GM12864 (cell line): ENCODE measurements at places on chromosomes 2 and 18.

- peak; percentile 36 for DNase-seq
Measured at GRCh38 chr18:35624146-35624545, 42.6 kb downstream of the GALNT1 start.

DNA sequence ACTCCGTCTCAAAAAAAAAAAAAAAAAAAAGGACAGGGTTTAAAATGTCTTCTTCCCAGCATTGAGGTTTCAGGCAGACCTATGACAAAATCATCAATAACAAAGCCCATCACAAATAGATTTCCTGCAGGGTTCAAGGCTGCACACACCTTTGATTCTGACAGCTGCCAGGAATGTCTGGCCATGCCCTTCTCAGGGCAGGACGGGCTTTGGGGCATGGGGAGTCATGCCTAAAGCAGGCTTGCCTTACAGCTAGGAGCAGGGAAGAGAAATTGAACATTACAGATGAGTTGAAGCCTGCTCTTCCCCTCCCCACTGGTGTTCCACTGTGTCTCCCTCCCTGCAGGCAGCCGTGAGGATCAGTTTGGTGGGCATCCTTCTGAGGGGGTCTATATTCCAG is 3.7 kb downstream of the PRELID3A start:
- DNase-seq = no peak

- DNase-seq = peak; percentile 24
Measured at GRCh38 chr2:30631051-30631671, 176.1 kb downstream of the CAPN13 start.

GRCh38 chr18:36467614-36468013 is 170.1 kb downstream of the FHOD3 start:
- no peak for DNase-seq

DNA sequence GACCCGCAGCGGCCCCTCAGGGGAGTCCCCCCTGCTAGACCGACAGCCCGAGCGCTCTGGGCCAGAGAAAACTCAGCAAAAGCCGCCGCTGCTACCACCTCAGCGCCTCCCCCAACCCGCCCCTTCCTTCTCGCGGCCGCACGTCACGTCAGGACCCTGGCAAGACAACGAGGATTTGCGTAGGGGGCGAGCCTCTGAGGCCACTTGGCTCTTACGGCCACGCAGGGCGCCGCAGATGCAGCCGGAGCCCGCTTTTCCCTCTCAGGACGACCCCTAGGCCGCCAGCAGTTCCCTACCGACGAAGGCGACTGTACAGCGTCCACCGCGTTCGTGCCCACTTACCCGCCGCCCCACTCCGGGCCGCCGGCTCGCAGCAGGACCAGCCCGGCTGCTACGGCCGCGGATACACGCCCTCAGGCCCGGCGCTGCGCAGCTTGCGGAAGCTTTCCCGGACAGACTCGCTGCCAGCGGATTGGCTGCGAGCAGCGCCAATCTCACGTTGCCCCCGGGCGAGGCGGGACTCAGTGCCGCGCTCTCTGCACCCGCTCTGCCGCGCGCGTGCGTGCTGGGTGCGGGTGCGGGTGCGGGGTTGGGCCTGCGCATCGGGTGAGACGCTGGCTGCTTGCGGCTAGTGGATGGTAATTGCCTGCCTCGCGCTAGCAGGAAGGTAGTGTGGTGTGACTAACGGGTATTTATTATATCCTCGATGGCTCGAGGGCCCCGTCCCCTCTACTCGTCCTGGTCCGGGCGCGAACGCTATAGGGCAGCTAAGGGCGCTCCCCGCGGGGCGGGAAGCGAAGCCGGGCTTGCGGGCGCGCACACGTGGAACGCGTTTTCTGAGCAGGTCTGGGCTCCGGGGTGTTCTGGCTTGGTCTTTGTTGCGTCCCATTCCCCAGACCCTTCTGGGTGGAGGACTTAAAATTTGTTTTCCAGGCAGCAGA is at the start of the genes ORMDL1 and PMS1:
Gene ORMDL1 (minus strand): TSS at position 413 of the 941 bp plus-strand sequence. CDS start 1,744 bp downstream, outside the sequence.
Gene PMS1 (plus strand): TSS at position 524 of the 941 bp plus-strand sequence. CDS start 7,360 bp downstream, outside the sequence.
- peak; percentile 92 for DNase-seq

DNA sequence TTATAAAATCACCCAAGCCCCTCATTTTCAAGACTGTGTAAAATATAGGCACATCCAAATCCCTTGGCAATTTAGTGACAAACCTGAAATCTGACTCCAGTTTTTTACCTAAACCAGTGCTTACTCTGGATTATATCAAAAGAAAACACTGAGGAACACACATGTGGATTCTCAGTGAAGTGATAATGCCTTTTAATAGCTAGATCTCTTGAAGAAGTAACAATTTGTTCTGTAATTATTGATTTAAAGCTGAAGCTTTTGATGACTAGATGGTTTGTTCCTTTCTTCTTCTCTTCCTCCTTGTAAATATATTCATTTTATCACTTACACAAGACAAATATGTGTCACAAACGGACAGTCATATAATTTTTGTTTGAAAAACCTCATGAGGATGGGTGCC is 894.6 kb downstream of the DCC start:
- DNase-seq = no peak

GRCh38 chr2:189592353-189592984 is 11.9 kb upstream of the SLC40A1 start:
- DNase-seq = no peak

GRCh38 chr2:59604123-59604522 is 949.3 kb downstream of the BCL11A start:
- DNase-seq = no peak

GRCh38 chr2:182207049-182207746 is 219.6 kb downstream of the PDE1A start:
- no peak for DNase-seq

DNA sequence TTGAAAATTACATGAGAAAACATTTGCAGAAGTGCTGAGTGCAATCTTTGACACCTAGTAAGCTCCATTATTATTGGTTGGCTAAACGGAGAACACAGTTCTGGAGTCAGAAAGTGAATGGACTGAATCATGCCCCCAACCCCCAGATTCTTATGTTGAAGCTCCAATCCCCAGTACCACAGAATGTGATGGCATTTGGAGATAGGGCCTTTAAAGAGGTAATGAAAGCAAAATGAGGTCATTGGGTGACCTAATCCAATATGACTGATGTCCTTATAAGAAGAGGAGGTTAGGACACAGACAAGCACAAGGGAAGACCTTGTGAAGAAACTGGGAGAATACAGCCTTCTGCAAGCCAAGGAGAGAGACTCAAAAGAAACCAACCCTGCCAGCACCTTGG is 200.9 kb upstream of the EPAS1 start:
- no peak for DNase-seq

DNA sequence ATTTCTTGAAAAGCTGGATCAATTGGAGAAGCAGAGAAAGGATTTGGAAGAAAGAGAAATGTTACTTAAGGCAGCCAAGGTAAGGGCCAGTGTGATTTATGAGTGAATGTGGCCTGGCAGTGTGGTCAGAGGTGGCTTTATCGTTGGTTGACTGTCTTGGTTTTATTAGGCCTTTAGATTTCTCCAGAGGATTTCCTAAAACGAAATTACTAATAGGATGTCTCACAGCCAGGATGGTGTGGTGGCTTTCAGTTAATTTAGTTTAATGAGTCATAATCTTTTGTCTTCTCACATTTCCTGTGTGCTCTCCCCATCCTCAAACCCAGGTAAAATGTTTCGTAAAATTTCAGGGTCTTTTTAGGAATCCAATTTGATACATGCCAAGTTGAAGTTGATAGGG is 100.8 kb downstream of the TAF4B start:
- DNase-seq = no peak

DNA sequence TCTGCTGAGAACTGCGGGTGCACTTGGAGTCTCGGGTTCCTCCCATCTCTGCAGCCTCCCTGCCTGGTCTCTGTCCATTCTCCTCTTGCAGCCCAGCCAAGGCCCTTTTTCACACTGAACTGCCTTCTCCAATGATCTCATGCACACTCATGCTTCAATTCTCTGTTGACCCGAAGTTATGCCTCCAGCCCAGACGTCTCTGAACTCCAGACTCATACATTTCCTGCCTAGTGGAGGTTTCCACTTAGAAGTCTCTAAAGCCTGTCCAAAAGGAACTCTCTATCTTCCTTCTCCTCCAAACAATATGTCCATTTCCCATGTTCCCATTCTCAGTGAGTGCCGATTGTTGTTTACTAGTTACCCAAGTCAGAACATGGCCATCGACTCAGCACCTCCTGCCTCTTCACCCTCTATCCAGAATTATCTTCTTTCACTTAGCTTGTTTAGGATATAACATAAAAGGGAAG is 155.2 kb downstream of the IRS1 start:
- DNase-seq = no peak

GRCh38 chr2:72361042-72361441 is 213.4 kb upstream of the CYP26B1 start:
- DNase-seq = no peak

DNA sequence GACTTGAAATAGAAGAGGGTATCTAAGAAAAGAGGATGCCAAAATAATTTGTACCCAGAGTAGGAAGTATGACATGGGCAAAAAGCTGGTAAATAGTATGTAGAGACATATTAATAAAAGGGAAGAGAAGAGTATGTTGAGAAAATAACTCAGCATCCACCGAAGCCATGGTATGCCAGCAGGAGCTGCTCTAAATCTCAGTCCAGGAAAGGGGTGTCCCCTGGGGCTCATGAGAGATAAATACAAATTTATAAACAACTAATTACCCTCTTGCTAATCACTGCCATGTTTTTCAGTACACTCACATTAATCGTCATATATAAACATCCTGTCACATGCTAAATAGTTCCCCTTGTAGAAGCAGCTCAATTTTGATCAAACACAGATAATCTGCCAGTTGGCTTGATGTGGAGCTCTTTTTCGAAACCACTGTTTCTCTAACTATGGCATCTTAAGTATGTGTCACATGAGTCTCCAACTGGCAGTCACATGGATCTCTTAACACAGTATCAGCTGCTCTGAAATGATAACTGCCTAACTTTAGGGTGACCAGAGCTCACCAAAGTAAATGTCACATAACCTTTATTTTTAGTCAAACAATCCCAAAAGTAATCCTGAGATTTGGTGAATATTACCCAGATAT is 31.9 kb downstream of the EXOC6B start:
- no peak for DNase-seq

- no peak for DNase-seq
Measured at GRCh38 chr18:49681387-49681786, 119.5 kb downstream of the LIPG start.

DNA sequence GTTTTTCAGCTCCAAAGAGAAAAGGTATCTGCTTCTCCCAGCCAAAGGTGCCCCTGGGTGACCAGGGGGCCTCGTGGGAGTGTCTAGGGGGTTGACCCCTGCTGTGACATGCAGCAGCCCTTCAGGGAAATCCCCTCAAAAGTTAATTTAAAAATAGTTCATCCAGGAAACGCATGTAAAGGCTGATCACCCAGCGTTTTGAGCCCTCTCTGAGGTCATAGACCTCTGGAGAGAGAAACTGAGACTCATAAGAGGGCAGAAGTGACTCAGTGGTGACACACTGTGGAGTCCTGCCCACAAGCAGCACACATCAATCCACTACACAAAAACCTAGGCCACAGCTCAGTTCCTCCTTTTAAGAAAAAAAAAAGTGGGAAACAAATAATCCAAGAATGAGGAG is 11.9 kb downstream of the GAL3ST2 start:
- DNase-seq = peak; percentile 79

GRCh38 chr2:61909116-61909515 is 3.6 kb downstream of the COMMD1 start:
- no peak for DNase-seq

- DNase-seq = no peak
Measured at GRCh38 chr2:172819943-172820342, 84.3 kb downstream of the RAPGEF4 start.

DNA sequence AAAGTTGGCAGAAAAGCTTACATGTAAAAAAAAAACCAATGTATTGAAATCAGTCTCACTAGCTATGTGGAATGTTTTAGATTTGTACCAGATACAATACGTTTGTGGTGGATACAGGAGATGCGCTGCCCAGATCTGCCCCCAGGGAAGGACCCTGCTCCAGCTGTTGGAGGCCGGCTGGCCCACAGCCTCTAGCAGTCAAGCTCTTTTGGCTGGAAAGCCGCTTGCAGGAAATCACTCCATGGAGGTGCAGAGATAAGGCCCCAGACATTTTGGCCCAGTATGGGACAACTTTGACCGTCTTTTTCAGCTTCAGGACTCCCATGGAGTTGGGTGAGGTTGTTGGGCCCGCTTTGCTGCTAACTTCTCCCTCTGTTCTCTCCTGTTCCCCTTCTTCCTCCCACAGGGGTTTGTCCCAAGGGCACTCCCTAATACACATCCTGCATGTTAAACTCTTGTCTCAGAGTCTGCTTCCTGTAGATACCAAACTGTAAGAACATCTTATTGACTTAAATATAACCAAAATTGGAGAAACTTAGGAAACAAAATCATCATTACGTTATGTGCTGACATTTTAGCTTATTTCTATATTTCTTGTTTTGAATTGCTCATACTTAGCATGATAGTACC is 1.7 kb upstream of the QPCT start:
- no peak for DNase-seq

GRCh38 chr2:170307052-170307451 is 129.1 kb downstream of the MYO3B start:
- DNase-seq = no peak

- no peak for DNase-seq
Measured at GRCh38 chr2:28142386-28142785, 250.3 kb upstream of the FOSL2 start.

- DNase-seq = no peak
Measured at GRCh38 chr2:239878686-239879085, 146.5 kb downstream of the NDUFA10 start.

GRCh38 chr2:30801821-30802455 is 5.3 kb downstream of the CAPN13 start:
- no peak for DNase-seq

DNA sequence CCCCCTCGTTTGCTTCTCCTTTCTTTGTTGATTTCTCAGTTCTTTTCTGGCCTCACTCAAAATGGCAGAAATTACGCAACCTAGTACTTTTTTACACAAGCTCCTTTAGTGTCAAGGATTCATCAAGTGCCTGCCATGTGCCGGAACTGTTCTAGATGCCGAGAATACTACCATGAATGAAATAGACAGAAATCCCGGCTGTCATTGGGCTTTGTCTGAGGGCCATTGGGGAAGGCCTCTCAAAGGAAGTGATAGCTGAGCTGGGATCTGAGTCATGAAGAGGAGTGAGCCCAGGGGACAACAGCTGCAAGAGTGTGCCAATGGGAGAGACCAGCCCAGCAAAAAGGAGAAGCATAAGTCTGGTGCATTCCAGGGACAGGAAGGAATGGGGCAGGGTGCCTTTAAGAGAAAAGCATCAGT is 34.3 kb upstream of the PPP1CB start:
- DNase-seq = no peak

DNA sequence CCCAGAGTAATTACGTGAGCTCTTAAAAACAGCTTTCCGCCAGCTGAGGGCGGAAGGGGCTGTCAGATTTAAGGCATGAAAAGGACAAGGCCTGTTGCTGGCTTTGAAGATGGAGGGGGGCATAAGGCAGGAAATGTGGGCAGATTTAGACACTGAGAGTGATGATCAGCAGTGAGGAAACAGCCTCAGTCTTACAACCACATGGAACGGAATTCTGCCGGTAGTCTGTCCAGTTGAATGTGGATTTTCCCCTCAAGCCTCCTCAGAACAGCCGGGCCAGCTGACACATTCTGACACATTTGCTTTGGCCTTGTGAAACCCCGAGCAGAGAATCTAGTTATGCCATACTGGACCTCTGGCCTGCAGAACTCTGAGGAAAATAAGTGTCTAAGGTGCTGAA is 16.6 kb downstream of the POLE4 start:
- no peak for DNase-seq
